ENCODE measurements at places on chromosomes 1 and 21. TPM values are rescaled to one million over a fixed set of nuclear protein-coding genes. Genes with fewer than 3 reads are reported as not detected.

GRCh38 chr1:112307930-112308591 is 88.0 kb upstream of the CTTNBP2NL start:
- H3K4me1 ChIP-seq: no peaks in the 10 kb centered on the region
- no peak overlapping the region for H3K27ac ChIP-seq
- DNase-seq: no peak
- no peaks in the 10 kb centered on the region for H3K36me3 ChIP-seq
- H3K4me3 ChIP-seq: no peak overlapping the region

- H3K27ac ChIP-seq: no peak overlapping the region
- no peaks in the 10 kb centered on the region for H3K4me1 ChIP-seq
Measured at GRCh38 chr1:110639724-110640386, 33.7 kb upstream of the KCNA2 start.

DNA sequence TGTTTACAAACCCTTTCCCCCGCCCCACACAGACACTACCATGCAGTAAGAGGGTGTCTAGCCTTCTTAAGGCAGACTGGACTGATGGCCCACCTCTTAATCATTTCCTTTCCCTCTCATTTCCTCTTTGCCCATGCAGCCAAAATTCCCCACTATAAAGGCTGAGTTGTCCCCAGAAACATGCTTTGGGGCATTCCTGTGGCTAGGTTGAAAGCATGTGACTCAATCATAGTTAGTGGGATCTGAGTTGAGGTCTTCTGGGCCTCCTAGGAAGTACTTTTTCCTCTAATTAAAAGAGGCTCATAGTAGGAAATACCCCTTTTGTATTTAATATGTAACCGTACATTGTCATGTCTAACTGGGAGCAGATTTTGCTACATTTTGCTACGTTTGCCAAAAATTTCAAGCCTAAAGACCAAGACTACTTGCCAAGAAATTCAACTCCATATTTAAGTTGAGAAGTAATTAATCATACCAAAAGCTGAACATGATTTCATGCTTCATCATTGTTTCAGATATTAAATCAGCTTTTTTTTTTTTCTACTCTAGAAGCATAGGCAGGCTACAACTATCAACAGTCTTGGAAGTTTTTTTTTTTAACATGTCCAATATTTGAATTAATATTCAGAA is 174.7 kb downstream of the ADGRL4 start:
- peaks cover 40% of the 10 kb centered on the region for H3K4me1 ChIP-seq
- no peaks in the 10 kb centered on the region for H3K27me3 ChIP-seq
- DNase-seq: peak; percentile 95
- H3K4me3 ChIP-seq: no peak overlapping the region
- H3K27ac ChIP-seq: peak overlapping the region; percentile 87

DNA sequence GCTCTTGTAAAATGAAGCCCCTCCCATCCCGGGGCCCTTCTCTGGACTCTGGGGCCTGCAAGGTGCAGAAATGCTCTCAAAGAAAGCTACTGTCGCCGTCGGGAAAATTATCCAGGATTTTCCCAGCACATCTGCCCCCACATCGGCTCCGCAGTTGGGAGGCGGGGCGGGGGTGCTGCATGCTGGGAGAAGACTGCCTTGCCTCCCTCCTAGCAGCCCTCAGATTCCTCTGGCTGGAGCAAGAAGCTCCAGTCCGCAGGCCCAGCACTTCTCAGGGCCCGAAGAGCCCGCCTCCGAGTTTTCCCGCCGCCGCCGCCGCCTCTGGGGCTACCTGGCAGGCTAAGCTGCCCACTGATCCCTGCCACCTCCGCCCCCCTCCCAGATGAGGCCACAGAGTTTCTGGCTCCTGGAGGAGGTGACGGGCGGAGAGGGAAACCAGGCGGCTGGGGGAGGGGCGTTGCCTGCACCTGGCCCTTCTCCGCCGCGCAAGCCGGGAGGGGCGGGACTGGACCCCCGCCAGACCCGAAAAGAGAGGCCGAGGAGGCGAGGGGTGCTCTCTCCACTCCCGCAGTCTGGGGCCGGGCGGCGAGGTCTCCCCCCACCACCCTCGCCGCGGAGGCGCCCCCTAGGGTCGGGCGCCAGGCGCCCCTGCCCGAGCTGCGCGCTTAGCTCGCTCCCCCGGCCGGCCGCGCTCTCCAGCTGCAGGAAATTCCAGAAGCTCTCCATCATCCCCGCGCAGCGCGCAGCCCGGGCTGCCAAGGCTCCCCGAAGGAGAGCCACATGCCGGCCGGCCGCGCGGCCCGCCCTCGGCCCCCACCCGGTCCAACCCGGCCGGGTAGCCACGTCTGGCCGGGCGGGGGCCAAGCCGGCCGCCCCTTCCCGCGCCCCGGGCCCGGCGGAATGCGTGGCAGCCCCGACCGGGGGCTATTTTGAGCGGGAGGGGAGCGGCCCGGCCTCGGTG is 28.8 kb downstream of the AHDC1 start:
- peak; percentile 61 for DNase-seq
- H3K27me3 ChIP-seq: no peaks in the 10 kb centered on the region
- H3K36me3 ChIP-seq: no peaks in the 10 kb centered on the region
- H3K4me3 ChIP-seq: peak overlapping the region; percentile 66
- H3K4me1 ChIP-seq: peaks cover 21% of the 10 kb centered on the region
- H3K27ac ChIP-seq: peak overlapping the region; percentile 23

DNA sequence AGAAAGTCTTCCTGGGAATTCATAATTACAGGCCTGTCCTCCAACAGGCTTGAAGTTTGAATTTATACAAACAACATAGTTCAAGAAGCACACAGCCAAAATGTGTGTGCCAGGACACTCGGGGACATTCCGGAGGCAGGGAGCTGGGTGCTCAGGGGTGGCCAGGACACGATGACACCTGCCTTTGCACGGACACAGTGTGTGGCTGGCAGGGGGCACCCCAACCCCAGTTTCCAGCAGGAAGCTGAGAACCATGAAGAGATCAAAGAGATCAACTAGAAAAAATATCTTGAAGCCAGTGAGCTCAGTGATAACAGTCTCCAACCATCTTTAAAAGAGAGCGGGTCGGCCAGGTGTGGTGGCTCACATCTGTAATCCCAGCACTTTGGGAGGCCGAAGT is 32.5 kb upstream of the TRAPPC10 start:
- no peak overlapping the region for H3K27ac ChIP-seq
- no peak overlapping the region for H3K4me3 ChIP-seq
- DNase-seq: no peak
- H3K4me1 ChIP-seq: peaks cover 35% of the 10 kb centered on the region
- H3K36me3 ChIP-seq: no peaks in the 10 kb centered on the region

TTC39A gene
- 12.3 TPM for total RNA-seq

Measured in PC-3 (cell line).